ENCODE measurements at places on chromosomes 1 and 21.

DNA sequence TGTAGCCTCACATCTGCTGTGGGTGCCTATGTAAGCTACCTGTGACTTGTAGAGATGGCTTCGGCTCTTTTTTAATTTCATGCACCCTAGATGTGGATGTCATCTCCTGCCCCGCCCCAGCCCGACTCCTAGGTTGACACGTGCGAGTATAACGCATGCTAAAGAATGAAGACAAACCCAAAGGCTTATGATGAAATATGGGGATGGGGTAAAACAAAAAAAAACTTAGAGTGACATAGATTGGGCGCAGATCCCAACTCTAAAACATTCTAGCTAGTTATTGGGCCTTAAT, 613 bp upstream of the ERO1B start:
- DNase-seq: peak; percentile 2

- DNase-seq: no peak
Measured at GRCh38 chr1:101178341-101178687, 58.5 kb upstream of the S1PR1 start.

DNA sequence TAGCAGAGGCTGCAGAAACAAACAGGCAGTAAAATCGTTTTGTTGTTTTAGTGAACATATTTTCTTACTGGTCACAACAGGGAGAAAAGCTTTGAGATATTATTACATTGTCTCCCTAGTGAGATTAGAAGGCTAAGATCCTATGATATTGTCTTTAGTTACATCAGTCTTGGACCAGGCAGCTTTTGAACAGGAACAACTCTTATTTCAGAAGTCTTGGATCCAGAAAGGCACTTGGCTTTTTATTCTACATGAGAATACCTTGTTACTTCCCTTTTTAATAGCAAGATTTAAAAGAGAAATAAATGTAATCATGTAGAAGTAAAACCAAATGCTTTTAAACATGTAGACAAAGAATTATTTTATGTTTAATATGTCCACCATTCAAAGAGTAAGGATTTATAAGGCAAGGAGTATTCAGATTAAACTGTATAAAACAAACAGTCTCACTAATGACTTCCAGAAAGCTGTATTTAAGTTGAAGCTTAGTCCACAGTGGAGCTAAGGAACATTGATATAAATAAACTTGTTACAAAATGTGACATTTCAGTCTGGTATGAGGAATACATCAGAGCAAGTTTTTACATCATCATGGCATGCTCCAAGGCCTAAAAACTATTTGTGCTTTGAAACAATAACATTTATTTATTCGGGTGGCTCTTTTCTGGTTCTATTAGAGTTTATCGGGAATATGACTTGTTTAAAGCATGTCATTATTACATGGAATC, 72.2 kb downstream of the PHTF1 start:
- DNase-seq: no peak

DNA sequence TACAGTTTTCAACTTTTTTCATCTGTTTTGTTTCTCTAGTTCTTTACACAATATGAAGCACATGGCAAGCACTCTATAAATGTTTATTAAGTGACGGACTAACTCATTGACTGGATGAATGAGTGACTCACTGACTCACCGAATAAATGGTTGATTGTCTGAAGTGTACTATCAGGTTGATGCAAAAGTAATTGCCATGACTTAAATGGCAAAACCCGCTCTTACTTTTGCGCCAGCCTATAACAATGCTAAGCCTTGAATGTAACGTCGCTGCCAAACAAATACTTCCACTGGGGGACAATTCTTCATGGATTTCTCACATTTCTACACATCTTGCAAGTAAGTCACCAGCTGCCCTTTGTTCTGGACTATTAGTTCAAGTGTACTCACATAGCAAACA, 109.0 kb upstream of the KCTD3 start:
- no peak for DNase-seq

- no peak for DNase-seq
Measured at GRCh38 chr1:246036175-246036574, 470.9 kb downstream of the SMYD3 start.

DNA sequence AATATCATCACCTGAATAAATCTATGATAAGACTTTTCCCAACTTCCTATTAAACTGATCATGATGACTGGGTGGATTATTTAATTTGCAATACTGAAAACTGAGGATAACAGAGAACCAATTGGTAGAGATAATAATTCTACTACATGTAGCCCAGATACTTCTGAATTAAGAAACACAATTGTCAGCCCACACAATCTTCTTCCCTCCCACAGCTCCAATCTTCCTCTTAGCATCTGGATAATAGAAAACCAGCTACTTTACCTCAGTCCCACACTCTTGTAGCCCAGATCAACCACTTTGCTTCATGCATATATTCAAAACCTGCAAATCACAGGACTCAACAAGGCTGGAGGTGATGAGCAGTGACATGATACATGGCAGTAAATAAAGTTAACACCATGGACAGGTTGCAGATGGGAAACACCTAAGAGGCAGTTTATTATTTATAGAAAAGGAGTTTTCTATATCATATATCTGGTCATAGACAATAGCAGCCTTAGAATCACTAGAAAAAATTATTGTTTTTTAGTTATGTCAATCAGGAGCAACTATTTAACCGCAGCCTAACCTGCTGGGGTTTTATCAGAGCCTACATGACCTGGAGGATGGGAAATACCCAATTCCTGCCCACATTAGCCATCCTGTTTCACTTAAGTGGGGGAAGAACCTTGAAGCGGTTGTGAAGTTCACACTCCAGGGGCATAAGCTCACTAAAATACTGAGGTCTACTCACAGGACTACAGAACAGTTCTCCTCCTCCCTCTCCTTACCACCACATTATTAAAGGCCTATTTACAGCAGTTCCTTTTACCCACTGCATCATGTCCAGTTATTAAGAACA, 16.7 kb downstream of the FRRS1 start:
- no peak for DNase-seq

DNA sequence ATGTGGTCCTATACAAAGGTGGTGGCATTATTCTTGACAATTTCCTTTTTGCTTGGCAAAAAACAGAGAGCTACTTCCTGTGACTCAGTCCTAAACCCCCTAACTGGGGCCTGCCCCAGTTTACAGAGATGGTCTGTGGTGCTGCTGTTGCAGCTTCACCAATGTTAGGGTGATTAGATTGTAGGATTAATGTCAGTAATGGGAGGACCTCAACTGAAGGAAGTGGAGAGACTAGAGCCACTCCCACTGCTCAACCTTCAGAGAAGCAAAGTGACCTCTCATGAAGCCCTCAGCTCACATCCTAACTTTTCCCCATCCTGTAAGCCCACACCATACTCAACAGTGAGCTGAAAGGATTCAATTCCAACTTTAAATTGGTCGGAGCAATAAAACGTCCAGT, 3.6 kb downstream of the S100A6 start:
- no peak for DNase-seq

DNA sequence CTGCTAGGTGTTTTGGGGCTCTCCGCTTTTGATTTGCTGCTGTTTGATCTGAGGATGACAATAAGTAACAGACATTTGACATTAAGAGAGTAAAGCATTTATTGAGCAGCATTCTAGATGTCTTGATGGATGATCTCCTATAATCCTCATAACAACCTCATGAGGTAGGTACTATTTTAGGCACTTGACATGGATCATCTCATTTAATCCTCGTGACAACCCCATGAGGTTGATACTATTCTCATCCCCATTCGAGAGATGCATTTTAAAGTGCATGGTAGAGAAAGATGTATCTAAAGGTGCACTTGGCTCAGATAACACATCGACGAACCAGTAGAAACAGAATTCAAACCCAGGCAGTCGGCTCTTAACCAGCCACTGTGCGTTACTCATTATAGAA, 26.6 kb downstream of the TCEA3 start:
- no peak for DNase-seq

DNA sequence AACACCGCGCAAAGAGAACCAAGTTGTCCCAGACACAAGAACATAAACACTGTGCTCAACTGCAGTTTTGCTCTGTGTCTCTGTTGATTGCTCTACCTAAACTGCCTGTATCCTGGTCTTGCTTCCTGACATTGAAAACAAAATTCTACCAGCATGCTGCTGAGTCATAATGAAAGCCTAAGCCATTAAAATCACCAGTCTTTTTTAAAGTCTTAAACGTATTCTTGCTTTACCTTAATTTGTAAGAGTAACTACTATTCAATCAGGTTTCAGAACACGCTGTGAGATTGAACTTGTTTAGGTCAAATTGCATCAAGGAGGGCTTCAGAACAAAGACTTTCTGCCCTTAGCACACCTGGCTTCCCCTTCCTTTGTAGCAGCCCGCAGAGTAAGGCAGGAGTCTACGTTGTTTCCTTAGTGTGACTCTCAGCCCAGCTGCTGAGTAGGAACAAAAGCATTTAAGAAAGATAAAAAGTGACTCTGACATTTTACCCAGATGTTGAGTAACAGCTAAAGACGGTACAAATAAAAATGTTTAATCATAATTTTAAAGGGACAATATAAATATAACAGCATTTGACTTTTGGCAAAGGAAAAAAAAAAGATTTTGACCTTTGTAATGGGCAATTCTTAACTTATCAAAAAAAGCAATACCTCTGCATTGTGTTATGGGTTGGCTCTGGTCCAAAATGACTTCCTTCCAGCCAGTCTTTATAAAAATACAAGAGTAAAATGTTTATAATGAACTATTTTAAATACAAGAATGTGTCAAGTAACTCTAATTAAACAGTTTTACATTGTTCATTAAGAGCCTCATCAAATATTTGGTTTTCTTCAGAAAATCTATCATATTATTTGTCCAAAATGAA, 186.9 kb upstream of the ADGRL4 start:
- DNase-seq: no peak

GRCh38 chr1:230696722-230697437, 17.0 kb downstream of the AGT start:
- no peak for DNase-seq

- DNase-seq: no peak
Measured at GRCh38 chr21:37075214-37075770, 2.2 kb downstream of the TTC3 start.

DNA sequence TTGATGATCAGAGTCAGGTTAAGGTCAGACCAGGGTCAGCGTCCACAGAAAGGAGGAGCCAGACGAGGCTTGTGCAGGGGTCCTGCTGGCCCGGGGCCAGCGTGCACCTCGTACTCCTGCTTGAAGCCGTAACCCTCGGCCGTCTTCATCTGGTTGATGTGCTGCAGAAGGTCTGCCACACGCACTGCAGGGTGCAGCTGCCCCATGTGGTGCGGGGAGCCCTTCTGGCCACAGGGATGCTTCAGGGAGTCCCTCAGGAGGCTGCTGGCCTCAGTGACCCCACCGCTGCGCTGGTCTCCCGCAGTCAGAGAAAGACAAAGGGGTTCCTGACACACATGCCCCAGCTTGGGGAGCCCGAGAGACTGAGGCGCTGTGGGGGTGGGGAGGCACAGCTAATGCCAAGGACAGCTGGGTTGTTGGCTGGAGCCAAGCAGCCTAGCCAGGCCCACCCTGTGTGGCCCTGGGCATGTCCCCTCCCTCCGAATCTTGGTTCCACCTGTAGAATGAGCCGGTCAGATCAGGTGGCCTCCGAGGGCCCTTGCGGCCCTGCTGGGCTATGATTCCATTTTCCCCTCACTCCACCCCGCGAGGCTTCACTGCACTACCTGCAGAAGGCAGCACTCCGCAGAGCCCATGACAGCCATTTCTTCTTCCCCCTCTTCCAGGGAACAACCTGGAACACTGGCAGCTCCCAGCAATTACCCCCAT, 251.9 kb downstream of the PTPRU start:
- no peak for DNase-seq

DNA sequence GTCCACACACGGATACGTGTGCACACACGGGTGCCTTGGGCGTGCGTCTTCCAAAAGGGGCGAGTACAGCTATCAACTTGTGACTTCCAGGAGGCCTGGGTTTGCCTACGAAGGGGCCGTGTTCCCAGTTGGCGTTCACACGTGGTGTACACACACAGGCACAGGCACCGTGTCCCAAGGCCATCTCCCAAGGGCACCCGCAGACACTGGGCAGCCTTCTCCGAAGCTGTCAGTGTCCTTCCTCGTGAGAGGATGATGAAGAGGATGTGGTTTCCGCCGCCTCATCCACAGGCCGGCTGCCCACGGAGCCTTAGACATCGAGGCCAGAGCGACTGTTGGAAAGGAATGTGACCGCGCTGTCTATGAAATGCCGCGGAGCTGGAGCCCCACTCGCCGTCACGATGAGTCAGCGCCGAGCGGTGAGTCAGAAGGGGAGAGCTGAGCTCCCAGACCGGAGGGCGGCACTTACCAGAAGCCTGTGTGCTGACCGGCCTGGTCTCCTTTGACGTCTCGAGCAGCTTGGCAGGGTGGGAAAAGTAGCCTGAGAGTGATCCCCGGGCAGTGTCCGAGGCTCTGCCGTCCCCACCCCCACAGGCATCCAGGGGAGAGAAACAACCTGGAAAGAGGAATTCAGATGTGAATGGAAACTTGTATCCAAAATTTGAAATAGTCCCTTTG, 141.4 kb upstream of the ARHGEF16 start:
- no peak for DNase-seq
